Thoracic aorta (tissue), 2 donors: ENCODE measurements at places on chromosomes 2 and 18. TPM values are rescaled to one million over a fixed set of nuclear protein-coding genes. Genes with fewer than 3 reads are reported as not detected.

SPDYA gene
- 3.0 TPM for total RNA-seq

UGT1A3 gene
- total RNA-seq: not detected

SPATA3 gene
- total RNA-seq: not detected

CLEC4F gene
- total RNA-seq: not detected

TUBA3E gene
- not detected for total RNA-seq

DYNAP gene
- total RNA-seq: not detected

SLC5A7 gene
- not detected for total RNA-seq

HSPD1 gene
- total RNA-seq: 48.9 TPM

C1QL2 gene
- not detected for total RNA-seq

DNA sequence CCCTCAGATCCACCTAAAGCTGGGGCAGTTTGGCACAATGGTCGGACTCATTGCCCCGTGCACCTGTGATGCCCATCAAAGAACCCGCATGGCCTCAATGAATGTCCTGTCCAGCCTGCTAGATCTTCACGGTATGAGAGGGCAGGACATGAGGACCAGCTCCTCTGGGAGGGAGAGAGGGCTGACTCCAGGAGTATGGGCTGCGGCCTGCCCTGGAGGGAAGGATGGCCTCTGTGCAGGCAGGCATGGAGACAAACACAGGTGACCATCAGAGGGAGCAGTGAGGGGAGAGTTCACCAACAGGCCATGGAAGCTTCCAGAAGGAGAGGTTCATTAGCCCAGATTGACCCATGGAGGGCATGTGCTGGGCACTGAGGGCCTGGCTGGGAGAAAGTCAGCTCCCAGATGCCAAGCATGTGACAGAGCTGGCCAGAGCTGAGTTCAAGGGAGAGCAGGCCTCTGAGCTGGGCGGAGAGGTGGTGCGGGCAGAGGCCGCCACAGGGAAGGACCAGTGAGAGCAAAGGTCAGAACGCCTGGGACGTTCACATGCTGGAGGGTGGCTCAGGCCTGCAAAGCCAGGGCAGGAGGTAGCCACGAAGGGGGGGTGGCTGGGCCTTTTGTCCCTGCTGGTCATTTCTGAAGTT, 36.2 kb downstream of the HJURP start:
- no peak for DNase-seq

GRCh38 chr2:241842620-241843211, 16.0 kb downstream of the PDCD1 start:
- DNase-seq: no peak

DNA sequence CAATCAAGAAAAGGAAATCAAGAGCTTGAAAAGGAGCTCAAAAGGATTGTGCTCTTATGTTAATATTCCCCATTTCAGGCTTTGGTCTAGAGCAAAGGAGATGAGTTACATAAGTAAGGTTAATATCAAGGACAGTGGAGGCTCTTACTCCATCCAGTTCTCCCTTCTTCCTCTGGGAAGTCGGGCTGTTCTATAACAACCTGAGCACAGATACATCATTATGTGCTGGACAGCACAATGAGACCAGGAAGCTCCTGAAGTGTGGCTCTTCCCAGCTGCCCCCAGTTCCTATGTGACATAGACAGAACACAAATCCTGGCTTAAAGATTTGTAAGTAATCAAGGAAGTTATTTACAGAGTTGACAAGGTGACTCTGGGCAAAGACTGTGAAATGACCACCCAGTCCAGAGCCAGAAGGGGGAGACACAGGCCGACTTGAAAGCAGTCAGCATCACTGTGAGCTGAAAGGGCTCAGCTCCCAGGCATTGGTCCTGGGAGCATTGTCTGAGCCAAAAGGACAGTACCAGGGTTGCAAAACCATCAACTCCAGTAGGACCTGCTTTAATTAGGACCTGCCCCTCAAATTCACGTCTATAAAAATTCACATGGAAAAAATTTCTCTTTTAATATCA, 917.6 kb upstream of the ACVR2A start:
- DNase-seq: no peak

DNA sequence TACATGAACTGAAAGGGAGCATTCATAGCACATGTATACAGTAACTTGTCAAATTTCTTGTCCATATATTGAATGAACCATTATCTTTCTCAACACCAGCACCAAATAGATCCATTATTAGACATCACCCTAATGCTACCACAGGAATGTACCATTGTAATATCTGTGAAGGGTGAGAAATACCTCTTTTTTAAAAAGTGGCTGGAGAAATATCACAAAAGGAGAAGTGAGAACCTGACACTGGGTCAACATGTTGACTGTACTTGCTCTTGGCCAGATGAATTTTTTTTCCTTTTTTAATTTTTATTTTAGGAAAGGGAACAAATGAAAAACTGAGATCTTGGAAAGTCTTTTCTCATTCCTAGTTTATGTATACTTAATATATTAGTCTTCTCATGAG, 63.5 kb downstream of the CAVIN2 start:
- no peak for DNase-seq

DNA sequence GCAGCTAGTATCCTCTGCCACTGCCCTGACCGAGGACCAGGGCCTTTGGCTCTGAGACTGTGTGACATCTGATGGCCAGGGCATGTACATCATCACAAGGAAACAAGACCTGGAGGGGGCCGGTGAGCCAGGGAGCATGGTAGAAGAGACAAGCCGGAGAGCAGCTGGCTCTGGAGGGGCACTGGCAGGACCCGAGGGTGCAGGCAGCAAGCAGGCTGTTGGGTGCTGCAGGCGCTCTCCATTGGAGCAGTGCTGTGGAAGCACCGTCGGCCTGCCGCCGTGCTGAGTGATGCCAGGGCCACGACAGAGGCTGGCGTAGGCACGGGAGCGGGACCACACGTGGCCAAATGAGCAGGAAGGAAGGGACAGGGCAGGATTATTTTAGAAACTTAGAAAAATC, 335.2 kb downstream of the GBX2 start:
- no peak for DNase-seq

GRCh38 chr18:50871846-50872245, 7.1 kb upstream of the ME2 start:
- DNase-seq: no peak

DNA sequence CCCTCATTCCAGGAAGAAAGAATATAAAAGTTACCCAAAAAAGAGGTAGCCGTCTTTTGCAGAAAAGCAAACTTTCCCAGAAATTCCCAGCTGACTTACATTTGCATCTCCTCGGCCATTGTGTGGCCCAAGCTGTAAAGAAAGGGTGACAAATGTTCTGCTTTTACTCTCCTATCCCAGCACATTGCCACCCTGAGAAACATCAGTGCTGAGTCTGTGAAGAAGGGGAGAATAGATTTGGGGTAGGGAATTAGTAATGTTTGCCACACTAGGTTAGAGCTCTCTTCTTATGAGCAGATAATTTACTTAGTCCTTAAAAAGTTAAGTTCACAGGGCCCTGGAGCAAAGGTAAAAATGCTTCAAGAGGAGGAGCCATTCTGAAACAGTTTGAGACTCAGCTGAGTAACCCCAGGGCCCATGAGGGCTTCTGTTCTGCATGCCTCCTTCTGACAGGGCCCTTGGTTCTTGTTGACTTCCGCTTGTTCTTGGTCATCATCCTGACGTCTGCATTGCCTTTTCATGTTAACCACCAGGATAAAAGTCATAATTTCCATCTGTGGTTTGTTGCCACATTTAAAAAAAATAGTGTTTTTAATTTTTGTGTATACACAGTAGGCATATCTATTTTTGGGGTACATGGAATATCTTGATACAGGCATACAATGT, 550.7 kb downstream of the RNF144A start:
- DNase-seq: no peak

GRCh38 chr2:86624267-86624547, 542 bp upstream of the RNF103 start:
- DNase-seq: no peak

- DNase-seq: no peak
Observed at GRCh38 chr2:182081602-182082260, 96.1 kb downstream of the PPP1R1C start.

GRCh38 chr2:111664275-111664850, 219.6 kb downstream of the ANAPC1 start:
- no peak for DNase-seq

DNA sequence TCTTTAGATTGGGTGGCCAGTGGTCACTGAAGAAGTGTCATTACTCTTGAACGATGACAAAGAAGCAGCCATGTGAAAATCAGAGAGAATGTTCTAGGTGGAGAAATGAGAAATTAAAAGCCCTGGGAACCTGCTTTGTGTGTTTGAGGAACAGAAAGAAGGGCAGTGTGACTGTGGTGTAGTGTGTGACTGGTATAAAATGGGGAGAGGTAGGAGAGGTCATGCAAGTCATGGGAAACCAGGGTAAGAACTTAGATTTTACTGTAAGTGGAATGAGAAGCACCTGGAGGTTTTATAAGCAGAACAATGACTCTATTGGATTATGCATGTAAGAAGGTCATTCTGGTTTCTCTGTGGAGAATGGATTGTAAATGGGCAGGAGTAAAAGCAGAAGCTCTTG, 12.2 kb downstream of the ICOS start:
- DNase-seq: no peak

GRCh38 chr2:239462671-239463506, 62.1 kb upstream of the HDAC4 start:
- DNase-seq: no peak

DNA sequence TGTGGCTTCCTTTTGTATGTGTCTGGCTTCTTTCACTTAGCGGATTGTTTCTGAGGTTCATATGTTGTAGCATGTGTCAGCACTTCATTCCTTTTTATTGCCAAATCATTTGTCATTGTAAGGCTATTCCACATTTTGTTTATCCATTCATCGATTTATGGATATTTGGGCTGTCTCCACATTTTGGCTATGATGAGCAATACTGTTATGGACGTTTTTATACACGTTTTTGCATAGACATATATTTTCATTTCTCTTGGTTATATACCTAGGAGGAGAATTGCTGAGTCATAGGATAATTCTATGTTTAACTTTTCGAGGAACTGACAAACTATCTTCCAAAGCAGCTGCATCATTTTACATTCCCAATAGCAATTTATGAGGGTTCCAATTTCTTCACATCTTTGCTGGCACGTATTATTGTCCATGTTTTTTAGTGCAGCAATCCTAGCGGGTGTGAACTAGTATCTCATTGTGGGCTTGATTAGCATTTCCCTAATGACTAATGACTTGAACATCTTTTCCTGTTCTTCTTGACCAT, 48.1 kb upstream of the TBC1D8 start:
- DNase-seq: no peak

GRCh38 chr2:211836409-211836808, 702.2 kb downstream of the ERBB4 start:
- no peak for DNase-seq

DNA sequence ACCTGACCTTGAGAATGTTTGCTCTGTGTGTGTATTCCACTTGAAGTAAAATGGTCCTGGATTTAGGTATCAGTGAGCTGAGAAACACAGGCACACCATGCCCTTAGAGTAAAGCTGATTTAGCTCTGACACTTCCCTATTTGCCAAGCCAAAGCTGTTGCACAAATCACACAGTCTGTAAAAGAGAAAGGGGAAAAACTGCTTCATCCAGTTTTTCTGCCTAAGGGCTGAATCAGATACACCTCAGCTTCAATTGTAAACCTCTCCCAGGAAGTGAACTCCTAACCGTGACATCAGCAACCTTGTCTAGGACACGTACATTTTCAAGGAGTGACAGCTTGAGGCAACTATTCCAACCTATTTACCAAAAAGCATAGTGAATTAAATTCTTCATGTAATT, 150.4 kb downstream of the NR4A2 start:
- DNase-seq: no peak

DNA sequence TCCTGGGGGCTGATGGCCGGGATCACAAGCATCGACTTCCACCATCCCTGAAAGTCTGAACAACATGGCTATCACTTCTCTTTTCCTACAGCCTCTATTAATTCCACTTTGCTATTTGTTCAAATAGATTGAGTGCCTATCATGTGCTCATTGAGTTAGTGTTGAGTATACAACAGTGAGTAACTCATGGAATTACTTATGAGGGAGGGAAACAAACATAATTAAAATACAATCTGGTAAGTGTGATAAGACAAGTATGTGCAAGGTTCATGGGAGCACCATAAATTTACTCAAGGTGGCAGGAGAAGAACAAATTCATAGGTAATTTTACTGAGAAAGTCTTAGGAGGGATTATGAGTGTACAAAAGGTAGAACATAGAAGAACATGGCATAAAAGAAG, 86.4 kb downstream of the MEP1B start:
- DNase-seq: no peak

- DNase-seq: no peak
Observed at GRCh38 chr2:215401896-215402379, 33.9 kb downstream of the FN1 start.

DNA sequence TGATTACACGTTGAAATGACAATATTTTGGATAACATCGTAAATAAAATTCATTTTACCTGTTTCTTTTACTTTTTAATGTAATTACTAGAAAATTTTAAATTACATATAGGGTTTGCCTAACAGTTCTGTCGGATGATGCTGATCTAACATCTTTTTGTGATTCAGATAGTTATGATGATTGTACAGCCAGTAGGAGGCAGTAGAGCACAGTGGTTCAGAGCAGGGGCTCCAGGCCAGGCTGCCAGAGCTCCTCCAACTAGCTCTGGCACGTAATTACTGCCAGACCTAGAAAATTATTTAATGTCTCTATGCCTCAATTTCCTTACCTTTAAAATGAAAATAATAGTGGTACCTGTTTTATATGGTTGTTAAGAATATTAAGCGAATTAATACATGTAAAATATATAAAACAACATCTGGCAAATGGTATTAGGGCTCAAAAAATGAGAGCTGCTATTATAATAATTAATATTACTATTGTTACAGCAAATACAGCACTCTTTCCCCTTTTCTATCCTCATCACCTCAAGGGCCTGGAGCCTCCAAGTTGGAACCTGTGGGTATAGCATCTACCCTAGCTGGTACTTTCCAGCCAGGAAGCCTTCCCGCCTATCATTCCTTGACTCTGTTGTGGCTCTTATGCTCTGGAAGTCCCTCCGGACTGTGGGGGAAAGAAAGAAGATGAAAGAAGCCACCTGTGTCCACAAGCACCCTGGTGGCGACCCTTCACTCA, 47.7 kb upstream of the PLA2R1 start:
- DNase-seq: no peak

DNA sequence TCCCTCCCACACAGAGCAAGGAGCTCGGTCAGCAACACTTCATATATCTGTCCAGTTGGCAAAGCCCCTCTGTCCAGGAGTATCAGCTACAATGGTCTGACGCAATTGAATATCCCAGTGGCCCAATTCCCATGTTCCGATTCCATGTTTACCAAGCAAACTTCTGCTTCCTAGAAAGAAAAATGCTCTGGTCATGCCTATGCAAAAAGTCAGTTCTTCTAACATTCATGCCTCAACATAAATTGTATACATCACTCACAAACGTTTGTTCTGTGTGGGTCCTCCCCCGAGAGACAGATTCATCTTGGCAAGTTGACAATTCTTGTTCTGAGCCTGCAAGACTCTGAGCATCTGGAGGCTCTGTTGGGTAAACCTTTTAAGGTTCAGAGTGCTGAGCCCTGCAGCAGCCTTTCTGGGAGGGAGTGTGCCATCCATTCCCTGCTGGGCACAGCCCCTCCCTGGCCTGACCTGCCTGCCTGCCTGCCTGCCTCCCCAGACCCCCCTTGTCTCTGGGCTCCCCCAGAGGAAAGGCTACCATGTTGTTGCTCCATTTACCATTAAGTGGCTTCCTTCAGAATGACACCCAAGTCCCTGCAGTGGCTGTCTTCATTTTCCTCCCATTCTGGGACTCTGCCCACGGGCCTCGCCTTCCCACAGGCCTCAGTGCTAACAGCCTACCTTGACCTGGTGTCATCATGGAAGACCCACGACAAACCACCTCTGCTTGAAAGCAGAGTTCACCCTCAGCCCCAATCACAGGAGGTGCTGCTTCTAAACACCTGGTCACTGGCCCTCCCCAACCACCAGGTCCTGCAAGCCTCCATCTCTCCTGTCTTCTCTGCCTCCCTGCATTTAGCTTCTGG, 37.6 kb upstream of the TAF1B start:
- DNase-seq: no peak

GRCh38 chr18:37383036-37383785, 182.4 kb downstream of the CELF4 start:
- DNase-seq: no peak
